CMK (cell line): ENCODE measurements at places on chromosomes 7 and 10.

GRCh38 chr10:1475098-1475591, 262.2 kb downstream of the ADARB2 start:
- no peak for DNase-seq

GRCh38 chr7:70810558-70811139, 321.3 kb upstream of the GALNT17 start:
- DNase-seq: no peak

- no peak for DNase-seq
These were observed 92.3 kb downstream of the RNF216 start for GRCh38 chr7:5689118-5689517.

DNA sequence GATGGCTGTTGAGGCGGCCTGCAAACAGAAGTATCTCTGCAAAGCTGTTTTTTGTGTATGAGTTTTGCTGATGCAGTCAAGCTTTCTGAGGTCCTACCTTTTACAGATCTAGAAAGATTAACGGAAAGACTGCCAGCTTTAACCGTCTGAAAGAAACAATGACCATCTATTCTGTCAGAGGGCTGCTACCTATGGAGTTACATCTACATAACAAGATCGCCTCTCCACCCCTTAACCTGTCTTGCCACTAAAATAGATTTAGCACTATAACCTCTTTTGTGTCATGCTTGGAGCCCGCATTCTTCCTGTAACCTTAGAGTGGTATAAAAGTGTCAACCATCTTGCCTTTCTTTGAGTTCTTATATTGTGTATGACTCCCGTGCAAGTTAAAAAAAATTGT, 291.2 kb downstream of the POM121L12 start:
- no peak for DNase-seq

GRCh38 chr7:77980087-77980713, 181.6 kb downstream of the PHTF2 start:
- DNase-seq: no peak

DNA sequence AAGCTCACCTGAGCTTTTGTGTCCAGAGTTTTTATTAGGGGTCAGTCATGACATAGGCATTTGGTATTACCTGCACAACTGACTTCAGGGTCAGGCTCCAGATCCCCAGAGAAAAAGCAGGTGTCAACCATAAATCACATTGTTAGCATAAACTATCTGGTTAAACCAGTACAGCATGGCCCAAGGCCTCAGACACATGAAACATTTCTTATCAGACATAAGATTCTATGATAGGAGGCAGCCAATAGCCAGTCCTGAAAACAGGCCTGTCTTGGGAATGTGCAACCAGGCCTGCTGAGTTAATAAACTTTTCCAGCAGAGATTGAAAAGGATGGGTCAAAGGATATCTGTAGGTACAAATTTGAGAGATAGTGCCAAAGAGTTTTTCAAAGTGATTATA, 116.1 kb downstream of the TPST1 start:
- DNase-seq: no peak

DNA sequence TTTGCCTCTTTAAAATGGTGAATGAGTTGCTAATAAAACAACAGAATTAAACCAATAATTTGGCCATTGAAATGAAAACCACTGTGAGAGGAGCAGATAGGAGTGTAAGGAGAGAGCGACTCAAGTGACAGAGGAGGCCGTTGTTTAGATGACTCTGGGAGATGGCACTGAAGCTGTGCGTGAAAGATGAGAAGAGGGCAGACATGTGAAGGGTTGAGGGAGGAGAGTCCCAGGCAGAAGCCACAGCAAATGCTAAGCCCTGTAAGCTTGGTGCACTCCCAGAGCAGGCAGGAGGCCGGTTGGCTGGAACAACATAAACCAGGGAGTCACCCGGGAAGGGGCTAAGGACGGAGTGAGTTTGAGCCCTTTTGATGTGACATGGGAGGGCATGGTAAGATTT, 814 bp upstream of the OPALIN start:
- no peak for DNase-seq

DNA sequence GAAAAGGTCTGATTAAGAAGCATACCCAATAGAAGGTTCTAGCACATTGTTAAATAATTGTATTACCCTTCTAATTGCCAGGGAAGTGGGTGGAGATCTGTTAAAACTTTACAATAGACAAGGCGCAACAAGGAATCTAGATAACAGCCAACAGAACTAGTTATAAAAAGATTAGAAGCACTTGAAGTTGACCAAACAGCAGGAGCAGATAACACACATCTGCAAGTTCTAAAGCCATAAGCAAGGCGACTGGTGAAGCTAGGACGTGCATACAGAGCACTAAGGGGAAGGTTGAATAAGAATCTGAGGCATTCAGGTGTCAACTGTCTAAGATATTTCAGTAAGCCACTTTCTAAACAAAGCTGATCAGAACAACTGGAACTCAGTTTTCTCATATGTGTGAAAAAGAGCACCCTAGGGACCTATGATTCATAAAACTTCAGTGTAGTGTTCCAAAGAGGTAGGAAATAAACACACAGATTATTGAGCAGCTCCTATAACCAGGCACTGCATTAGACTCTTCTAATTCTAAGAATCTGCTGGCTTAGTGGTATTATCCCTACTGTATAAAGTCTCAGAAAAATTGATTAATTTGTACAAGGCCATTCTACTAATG, 111.2 kb downstream of the SAMD9 start:
- DNase-seq: no peak

- no peak for DNase-seq
These were observed 40.6 kb upstream of the PTPRZ1 start for GRCh38 chr7:121832347-121832746.

- no peak for DNase-seq
These were observed 483.6 kb downstream of the NRG3 start for GRCh38 chr10:82358486-82359099.

DNA sequence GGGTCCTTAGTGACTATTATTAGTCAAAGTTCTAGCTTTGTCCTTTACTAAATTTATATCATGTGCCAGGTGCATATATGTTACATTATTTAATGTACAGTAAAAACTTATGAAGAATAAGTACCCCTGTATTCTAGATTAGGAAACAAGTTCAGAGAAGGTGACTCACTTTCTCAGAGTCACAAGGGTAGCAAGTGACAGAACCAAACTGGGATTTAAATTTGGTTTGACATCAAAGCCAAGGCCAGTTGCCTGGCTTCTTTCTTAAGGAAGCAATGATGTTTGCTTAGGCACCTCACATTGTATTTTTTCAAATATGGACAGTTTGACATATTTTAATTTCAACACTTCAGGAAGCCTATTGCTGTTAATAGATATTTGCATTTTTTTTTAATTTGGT, 2.5 kb downstream of the LSM8 start:
- no peak for DNase-seq

DNA sequence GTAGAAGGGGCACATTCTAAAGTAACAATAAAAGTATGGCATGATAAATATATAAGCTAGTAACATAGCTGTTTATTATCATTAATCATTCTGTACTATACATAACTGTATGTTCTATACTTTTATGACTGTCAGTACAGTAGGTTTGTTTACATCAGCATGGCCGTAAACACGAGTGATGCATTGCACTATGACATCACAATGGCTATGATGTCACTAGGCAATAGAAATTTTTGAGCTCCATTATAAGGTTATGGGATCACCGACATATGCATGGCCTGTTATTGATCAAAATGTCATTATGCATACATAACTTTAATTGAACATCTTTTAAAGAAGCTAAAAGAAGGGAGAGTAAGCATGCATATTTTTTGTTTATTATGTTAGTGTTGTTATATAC, 200.1 kb upstream of the SHH start:
- no peak for DNase-seq

GRCh38 chr7:112798274-112799159, 8.3 kb upstream of the TMEM168 start:
- no peak for DNase-seq

- DNase-seq: no peak
These were observed 92.4 kb downstream of the CYP26A1 start for GRCh38 chr10:93166134-93166533.

GRCh38 chr10:67487906-67488619, 207.9 kb downstream of the CTNNA3 start:
- DNase-seq: no peak

- no peak for DNase-seq
These were observed 4.8 kb upstream of the KCNIP2 start for GRCh38 chr10:101848408-101848807.

GRCh38 chr10:71468363-71469094, 71.8 kb downstream of the CDH23 start:
- no peak for DNase-seq

DNA sequence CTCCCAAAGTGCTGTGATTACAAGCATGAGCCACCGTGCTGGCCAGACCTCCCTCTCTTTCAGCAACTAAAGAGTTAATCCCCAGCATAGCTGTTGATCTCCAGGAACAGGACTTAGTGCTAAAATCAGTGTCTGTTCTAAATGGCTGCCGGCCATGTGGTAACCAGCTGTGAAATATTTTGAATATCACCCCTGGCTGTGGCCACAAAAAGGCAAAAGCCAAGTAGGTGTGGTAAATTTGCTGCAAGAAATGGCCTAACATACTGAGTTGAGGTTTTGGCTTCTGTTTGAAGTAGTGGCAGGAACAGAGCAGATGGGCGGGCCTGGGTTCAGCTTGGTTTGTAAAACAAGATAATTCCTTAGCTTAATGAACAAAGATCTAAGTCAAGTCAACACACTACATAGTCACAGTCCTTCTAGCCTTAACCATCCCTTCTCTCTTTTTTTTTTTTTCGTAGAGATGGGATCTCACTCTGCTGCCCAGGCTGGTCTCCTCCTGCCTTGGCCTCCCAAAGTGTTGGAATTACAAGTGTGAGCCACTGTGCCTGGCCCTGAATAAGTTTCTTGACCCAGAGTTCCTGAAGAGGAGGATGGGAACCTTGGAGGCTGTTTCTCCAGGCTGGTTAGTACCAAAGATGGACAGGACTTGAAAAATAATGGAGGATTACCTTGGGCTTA, 22.7 kb upstream of the AGFG2 start:
- no peak for DNase-seq

GRCh38 chr7:91910171-91910570, 29.7 kb upstream of the MTERF1 start:
- DNase-seq: no peak

- DNase-seq: no peak
These were observed 194.0 kb downstream of the TAX1BP1 start for GRCh38 chr7:27933671-27934565.

- DNase-seq: no peak
These were observed 260.1 kb downstream of the DNAJB6 start for GRCh38 chr7:157596881-157597280.

GRCh38 chr10:6083523-6084475, 5.0 kb upstream of the RBM17 start:
- no peak for DNase-seq

- no peak for DNase-seq
These were observed 8.0 kb upstream of the CALHM1 start for GRCh38 chr10:103466734-103467133.

DNA sequence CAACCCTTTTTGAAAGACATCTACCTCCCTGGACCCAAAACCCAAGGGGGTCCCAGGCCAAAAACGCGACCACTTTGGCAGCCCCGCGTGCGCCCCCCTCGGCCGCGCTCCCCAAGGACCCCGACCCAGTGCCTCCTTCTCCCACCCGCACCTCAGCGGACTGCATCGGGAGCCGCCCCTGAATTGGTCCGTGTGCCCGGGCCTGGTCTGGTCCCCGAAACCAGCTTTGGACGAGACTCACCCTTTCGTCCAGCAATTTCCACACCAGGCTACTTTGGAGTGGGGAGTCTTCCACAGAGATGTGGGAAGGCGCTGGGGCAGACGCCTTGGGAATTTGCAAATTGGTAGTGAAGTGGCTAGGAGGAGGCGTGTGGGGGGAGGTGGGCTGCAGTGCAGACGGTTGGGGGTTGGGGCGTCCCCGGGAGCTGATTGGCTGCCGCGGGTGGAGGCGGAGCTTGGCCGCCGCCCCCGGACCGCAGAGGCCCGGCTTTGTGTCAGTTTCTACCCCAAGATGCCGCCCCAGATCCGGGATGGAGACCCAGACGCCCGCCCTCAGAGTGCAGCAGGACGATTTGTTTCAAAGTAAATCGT, 16.9 kb downstream of the TCAF1 start:
- no peak for DNase-seq

- no peak for DNase-seq
These were observed 111.3 kb upstream of the ASAH2 start for GRCh38 chr10:50362547-50363125.

GRCh38 chr7:48130658-48131108, 40.6 kb upstream of the ABCA13 start:
- no peak for DNase-seq

DNA sequence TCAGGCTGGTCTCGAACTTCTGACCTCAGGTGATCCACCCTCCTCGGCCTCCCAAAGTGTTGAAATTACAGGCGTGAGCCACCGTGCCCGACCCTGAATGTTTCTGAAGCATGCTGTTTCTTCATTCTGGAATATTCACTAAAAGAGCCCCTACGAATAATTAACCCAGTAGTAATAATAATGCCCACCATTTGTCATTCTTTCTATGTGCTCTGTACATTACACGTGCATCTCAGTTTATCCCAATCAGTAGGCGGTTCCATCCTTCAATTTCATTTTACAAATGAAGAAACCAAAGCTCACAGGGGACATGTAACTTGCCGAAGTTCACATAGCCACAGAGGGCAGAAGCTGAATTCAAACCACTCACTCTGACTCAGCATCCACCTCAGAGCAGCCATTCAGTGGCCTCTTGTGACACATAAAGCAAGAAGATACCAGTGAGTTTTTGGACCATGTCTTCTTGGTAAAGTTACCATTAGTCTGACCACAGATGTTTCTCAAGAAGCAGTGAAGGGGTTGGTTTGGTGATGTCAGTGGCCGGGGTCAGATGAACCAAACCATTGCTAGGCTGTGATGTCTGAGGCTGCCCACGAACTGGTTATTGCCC, 71.9 kb upstream of the DUSP5 start:
- no peak for DNase-seq

DNA sequence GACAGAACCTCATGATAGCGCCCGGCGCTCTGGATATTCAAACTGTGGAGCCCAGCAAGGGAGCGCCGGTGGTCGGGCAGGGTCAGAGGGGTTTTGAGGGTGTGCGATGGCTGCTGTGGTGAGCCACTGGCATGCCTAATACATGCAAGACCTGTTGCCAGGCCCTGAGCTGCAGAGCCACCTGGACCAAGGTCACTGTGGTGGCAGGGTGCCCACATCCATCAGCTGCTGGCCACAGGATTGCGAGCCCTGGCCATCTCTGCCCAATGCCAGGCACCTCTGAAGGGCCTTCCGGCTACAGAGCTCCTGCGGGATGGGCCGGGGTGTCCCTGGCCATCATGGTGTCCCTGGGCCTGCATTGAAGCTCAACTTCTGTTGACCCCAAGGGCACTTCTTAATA, 123.0 kb upstream of the TNRC18 start:
- DNase-seq: no peak

GRCh38 chr7:106486331-106486730, 174.6 kb downstream of the CCDC71L start:
- DNase-seq: no peak

GRCh38 chr7:81430761-81431160, 339.1 kb downstream of the HGF start:
- no peak for DNase-seq

- no peak for DNase-seq
These were observed 2.1 kb downstream of the ZNF394 start for GRCh38 chr7:99497766-99498545.

- DNase-seq: no peak
These were observed 13.6 kb downstream of the CAMK2B start for GRCh38 chr7:44311561-44312495.
